ENCODE measurements at places on chromosomes 11 and 22. TPM values are rescaled to one million over a fixed set of nuclear protein-coding genes. Genes with fewer than 3 reads are reported as not detected.
A peak's percentile ranks its signal among the peaks of the same experiment; 100 is the strongest.

Gene TUBA8
- polyA plus RNA-seq = 4.1 TPM

Gene MYBPC3
- 0.08 TPM for polyA plus RNA-seq

Gene CRYBB1
- polyA plus RNA-seq = 0.42 TPM

Gene IGSF22
- 2.3 TPM for polyA plus RNA-seq

Gene ART1
- not detected for polyA plus RNA-seq

Gene MRPL48
- 53.5 TPM for polyA plus RNA-seq

Gene MS4A3
- polyA plus RNA-seq = 0.80 TPM

GRCh38 chr11:2178906-2179494, 7.4 kb upstream of the TH start:
- no peak for DNase-seq

GRCh38 chr11:61480261-61480993, 28.1 kb upstream of the LRRC10B start:
- DNase-seq = no peak

DNA sequence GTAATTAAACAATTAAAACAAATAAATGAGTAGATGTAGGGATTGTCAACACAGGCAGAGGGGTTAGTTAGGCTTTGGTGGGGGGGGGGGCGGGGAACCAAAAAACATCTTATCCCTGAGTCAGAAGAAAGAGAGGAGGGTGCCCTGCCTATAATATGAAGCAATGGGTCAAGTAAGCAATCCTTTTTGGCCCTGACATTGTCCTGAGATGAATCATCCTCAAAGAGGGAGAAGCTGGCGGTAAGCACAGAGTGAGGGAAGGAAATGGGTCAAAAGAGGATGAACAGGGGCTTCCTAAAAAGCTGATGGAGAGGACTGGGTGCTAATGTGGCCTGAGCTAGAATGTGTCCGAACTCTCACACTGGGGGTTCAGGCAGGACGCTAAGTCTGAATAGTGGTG, 4.7 kb downstream of the OLFML1 start:
- DNase-seq = no peak

DNA sequence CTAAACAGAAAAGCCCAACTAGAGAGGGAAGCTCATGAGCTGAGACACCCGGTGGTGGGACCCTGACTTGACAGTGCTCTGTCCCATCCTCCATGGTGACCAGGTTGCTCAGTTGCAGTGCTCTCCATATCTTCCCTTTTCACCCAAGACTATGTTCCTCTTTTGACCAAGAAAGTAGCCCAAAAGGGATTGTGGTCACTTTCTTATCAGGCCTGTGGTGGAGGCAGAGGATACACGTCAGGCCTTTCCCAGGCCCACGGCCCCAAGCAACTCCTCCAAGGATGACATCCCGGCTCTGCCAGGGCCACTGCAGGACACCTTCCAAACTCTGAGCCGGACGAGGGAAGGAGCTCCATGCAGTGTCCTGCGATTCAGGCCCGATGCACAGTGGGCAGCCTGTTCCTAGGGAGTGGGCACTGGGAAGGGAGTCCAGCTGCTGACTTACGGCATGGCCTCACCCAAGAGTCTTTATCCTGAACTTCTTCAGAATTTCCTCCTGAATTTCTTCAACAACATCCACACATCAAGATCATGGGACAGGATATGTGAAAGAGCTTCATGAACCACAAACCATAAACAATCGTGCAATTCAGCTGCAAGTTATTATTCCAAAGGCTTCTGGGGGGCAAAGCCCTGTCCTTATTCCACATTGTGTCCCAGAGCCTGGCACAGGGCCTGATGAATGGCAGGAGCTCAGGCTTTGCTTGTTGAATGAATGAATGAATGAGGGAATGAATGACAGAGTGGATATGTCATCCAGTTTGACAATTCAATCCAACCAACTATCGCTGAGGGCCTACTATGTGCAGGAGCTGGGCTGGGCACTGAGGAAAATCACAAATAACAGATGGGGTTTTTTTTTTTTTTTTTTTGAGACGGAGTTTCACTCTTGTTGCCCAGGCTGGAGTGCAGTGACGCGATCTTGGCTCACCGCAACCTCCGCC, 36.0 kb upstream of the MYH9 start:
- DNase-seq = no peak

GRCh38 chr11:103898065-103898464, 138.4 kb upstream of the DDI1 start:
- no peak for DNase-seq

- DNase-seq = peak; percentile 70
Measured at GRCh38 chr22:42780070-42780540, 59.4 kb upstream of the A4GALT start.

GRCh38 chr22:49825944-49826602, 1.6 kb downstream of the BRD1 start:
- DNase-seq = no peak

DNA sequence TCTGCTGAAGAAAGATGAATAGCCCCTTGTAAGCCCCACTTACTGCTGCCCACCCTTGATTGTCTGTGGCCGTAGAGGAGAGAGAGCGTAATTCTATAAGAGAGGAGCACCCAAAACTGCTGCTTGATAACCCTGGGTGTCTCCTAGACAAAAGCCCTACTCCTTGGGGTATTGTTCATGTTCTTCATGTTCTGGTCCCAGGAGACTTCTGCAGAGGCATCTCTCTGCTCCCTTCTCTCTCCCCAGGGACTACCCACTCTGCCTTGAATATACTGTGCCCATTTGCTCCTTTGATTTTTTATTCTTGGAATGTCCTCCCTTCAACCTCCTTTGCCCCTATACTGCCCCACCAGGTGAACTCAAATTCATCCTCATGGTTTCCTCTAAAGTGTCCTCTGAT, 417.8 kb upstream of the CADM1 start:
- no peak for DNase-seq

DNA sequence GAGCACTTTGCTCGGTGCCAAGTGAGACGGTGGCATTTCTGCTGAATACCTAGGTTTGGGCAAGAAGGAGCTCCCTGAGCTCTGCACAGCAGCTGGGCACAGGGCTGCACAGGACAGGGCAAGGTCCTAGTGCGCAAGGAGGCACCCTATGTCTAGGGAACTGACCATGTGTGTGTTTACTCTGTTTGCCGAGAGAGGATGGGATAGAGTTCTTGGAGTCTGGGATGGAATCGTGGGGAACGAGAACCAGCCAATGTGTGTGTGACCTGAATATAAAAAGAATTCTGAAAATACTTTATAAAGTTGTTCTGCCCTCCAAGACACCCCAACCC, 179.5 kb upstream of the NECTIN1 start:
- DNase-seq = no peak

- DNase-seq = no peak
Measured at GRCh38 chr11:46489656-46490560, 98.3 kb upstream of the CHRM4 start.

- DNase-seq = no peak
Measured at GRCh38 chr11:86978756-86979608, 23.8 kb upstream of the FZD4 start.

DNA sequence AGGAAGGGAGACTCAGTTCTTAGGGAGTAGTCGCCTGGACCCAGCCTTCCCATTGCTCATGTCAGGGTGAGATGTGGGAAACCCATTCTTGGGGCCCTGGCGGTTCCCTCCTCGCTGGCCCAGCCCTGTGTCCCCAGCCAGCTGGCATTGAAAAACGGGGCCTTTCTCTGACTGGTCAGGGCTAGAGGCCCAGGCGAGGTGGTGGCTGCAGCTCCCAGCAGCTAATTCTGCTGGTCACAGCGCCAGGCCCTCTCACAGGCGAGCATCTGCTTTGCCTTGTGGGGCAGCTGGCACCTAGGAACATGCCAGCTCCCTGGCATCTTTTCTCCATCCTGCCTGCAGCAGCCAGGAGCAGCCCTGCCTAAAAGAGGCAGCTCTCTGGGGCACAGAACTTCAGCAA, 20.1 kb downstream of the TSPAN18 start:
- DNase-seq = no peak

- no peak for DNase-seq
Measured at GRCh38 chr11:115718106-115718505, 213.9 kb upstream of the CADM1 start.

- no peak for DNase-seq
Measured at GRCh38 chr11:32213223-32213622, 122.3 kb downstream of the RCN1 start.

GRCh38 chr11:118239509-118240205, 12.5 kb downstream of the MPZL3 start:
- no peak for DNase-seq

DNA sequence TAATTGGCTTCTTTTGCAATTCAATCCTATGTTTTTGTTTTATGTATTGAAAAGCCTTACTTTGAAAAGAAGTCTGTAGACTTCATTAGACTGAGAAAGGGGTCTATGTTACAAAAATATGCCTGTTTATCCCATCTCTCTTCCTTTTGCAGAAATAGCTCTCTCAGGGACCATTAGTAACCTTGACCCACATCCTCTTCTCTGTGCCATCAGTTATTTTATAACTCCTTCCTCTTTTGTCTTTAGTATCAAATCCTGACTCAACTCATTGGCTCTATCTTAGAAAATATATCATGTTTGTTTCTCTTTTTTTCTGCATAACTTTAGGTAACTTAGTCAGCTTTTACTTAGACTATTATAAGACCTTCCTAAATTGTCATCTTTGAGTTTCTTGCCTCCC, 20.3 kb downstream of the ZC3H12C start:
- no peak for DNase-seq

DNA sequence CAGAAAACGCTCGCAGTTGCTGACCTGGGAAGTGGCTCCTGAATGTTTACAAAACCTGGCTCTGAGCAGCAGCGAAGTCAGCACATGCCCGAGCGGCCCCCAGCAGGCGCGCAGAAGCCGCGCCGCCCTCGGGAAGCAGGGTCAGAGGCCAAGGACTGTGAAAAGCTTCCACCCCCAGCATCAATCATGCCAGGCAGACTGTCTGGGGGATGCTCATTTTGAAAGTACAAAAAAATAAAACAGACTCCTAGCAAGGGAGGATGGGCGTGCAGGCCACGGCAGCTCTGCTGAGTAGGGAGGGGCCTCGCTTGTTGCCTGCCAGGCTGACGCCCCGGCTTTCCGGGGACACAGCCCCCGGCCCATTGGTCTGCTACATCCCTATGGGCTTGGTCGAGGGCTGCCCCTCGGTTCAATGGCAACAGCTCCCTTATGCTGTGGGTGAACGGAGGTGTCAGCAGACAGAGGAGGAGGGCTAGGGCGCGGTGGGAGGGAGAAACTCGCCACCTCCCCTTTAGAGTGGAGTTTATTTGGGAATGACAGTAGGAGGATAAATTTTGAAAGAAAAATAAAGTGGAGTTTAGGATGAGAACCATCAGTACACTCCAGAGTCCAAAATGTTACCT, 37.7 kb upstream of the GNB1L start:
- DNase-seq = no peak

DNA sequence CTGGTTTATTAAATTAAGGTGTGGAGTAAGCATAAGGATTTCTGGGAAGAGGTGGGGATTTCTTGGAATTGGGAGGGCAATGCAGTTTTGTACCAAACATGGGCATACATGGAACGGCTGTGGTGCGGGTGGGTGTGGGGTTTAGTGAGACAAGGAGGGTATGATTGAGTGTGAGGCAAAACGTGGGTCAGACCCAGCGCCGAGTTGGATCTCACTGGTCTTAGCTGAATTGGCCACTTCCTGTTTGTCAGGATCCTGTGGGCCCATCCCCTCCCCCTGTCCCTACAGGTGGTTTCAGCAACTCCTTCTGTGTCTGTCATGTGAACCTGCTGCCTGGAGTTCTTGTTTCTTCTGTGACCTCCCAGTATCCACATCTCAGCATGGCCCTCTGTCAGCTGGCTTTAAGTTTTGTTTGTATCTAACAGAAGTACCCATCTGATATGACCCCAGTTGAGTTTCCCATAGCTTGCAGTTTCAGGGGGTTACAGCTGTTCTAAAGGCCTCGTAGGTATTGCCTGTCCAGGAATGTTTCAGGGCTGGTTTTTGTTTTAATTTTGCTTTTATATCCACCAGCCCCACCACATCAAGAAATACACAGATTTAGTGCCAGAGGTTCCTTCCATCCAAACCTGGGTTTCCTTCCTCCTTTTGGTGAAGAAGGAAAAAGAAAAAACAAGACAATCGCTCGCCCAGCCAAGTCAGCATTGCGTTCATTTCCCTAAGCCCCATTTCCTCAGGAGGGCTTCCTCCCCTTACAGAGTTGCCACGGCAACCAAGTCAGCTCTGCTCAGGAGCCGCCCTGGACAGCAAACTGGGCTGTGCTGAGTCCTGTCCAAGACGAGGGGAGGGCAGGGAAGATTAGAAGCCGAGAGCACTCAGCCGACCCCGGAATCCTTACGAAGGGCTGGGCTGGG, 6.0 kb downstream of the APOL1 start:
- no peak for DNase-seq
